ENCODE measurements at places on chromosomes 2 and 18.

DNA sequence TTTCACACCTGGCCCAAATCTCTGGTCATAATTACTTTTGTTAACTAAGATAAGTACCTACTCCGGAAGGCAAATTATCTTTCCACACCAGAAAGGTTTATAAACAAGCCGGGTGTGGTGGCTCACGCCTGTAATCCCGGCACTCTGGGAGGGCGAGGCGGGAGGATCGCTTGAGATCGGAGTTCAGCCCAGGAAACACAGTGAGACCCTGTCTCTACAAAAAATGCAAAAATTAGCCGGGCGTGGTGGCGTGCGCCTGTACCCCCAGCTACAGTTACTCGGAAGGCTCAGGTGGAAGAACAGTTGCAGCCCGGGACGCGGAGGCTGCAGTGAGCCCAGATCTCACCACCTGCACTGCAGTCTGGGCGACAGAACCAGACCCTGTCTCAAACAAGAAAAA, 2.1 kb downstream of the PUM2 start:
- DNase-seq, result no peak

- peak; percentile 39 for DNase-seq
Measured at GRCh38 chr2:85428343-85428881, 9.9 kb downstream of the SH2D6 start.

- DNase-seq, result peak; percentile 14
Measured at GRCh38 chr2:164498836-164499235, 122.4 kb downstream of the GRB14 start.

DNA sequence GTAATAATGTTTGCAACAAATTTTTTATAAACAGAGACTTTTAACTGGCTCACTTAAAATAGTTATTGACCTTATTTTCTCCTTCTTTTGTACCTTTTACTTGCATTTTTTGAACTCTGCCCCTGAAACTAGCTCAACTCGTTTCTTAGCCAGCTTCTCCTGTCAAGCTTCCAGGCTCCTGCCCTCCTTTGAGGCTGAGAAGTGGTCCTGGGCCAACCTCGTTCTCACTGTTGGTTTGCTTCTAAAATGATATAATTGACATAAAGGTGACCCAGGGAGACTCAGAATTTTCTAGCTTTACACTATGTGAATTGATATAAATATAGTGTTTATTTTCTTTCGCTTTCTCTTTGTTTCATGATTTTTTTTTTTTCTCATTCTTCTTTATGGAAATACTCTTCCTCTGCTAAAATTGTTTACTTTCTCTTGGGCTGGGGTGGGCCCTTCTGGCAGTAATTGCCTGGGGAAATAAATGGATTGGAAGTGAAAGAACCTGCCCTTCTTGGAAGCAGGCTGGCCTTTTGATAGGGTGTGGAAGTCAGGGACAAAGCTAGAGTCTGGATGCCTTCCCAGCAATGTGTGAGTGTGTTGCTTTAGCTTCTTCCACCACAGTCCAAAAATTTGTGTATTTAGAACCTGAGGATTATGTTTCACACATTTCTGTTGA, 30.7 kb downstream of the GPD2 start:
- no peak for DNase-seq

DNA sequence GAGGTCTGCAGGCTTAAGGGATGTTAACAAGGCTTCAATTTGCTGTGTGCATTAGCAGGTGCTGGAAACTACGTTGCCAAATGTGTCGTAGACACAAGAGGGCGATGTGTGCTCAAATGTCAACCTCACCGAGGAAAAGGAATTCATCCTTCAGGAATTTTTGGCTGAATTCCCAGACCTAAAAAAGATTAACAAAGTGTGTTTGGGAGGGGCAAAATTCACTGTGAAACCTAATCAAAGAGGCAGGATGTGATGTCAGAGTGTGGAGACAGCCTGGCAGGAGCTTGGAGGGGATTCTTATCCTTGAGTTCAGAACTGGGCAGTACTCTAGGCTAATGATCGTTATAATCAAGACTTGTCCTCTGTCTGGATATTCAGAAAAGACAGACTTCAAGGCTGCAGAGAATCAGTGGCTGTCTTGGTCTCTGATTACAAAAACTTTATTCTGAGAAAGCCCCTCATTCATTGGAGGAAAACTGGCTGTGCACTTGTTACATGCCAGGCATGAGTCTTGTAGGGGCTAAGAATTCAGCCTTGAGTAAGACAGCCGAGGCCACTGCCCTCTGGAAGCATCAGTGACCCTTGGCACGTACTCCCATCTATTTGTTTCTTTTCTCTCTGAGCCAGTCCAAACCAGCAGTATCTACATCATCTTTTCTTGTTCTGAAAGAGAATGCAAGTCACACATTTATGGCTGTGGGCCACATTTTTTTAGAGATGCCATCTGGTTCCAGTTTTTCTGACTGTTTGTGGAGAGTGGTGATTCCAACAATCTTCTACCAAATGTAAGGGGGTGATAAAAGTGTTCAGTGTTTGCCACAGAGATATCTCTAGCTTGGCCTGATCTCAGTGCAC, 18.7 kb upstream of the SCYGR1 start:
- DNase-seq, result peak; percentile 66

GRCh38 chr2:164697688-164698461, 76.6 kb upstream of the GRB14 start:
- DNase-seq, result peak; percentile 27

- no peak for DNase-seq
Measured at GRCh38 chr2:240912878-240913809, 7.0 kb downstream of the CROCC2 start.

DNA sequence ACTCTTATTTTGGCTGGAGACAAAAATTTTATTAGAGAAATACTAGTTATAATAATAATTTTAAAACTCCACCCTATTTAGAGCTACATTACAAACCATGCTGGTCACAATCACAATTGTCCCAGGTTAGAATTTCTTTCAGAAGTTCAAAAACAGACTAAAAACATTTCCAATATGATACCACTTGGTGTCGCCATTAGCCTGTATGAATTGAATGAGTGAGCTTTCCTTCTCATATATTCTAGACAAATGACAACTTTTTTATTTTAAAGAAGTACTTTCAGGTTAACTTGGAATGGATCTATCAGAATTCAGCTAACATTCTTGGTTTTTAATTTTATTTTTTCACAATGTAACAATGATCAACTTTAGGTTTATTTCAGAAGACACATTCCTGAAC, 48.0 kb downstream of the SERPINB8 start:
- peak; percentile 10 for DNase-seq

GRCh38 chr2:48189552-48190228, 283.4 kb upstream of the FBXO11 start:
- DNase-seq, result no peak

DNA sequence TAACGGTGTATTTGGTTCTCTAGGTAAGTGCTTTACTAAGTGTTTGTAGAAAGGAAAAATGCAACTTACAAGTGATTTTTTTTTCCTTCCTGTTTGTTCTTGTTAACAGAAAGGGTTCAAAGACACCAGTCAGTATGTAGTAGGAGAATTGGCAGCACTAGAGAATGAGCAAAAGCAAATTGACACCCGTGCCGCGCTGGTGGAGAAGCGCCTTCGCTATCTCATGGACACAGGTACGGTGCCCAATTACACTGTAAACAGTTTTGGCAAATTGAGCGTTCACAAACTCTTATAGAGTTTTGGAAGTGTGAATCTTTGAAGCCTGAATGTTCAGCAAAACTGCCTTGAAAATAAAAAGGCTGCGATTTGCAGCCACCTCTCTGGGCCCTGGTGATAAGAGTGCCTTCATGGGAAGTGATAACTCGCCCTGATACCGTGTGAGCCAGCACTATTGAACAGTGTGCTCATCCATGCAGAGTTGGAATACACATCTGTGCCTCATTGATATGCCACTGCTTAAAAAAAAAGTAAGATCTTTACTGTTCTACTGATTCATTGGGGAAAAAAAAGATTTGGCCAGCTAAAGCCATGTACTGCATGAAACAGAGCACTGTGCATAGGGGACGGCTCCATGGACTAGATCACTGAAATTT, 54.0 kb upstream of the OTX1 start:
- no peak for DNase-seq

DNA sequence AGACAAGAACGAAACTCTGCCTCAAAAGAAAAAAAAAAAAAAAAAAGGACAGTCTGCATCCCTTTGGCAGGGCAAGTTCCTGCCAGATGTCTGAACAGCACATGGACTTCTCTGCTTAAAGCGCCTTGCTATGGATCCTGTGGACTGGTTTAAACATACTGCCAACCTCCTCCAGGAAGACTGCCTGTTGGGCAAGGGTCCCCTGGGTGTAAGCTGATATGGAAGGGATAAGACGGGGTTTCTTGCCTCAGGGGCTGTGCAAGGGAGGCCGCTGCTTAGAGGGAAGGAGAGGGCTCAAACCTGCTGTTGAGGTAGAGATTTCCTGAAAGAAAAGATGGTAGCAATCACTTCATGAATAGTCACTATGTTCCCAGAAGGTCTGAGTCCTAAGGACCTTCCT, 22.2 kb downstream of the SKA1 start:
- DNase-seq, result no peak

- no peak for DNase-seq
Measured at GRCh38 chr18:57833441-57834101, 30.5 kb upstream of the ATP8B1 start.

DNA sequence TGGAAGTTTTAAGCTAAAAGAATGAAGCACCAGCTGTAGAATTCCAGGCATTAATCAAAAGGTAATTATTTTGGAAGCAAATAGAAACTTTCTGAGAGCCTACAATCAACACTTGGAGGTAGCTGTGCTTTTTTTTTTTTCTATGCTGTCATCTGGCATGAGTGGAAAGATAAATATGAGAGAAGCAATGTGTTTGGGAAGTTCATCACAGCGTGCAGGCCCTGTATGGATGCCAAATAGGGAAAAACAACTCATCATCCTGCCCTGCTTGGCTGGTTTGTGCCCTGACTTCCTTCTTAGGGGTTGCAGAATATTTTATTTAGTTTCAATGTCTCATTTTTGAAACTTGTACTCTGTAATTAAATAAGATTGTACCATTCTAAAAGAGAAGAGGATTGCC, 437.4 kb downstream of the PIK3C3 start:
- DNase-seq, result no peak

DNA sequence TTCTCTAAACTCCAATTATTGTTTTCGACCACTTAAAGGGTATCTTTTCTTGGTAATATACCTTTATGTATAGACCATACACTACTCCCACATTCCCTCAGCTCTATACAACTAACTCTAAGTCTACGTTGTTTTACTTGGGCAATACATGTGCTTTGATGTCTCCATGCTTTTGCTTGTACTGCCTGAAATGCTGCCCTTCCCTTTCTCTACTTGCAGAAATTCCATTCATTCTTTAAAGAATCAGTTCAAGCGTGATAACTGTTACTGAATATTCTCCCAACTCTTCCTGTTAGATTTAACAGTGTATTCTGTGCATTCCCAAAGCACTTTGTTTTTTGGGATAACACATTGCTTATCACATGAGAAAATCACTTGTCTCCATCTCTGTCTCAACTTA, 157.0 kb upstream of the AQP4 start:
- no peak for DNase-seq

DNA sequence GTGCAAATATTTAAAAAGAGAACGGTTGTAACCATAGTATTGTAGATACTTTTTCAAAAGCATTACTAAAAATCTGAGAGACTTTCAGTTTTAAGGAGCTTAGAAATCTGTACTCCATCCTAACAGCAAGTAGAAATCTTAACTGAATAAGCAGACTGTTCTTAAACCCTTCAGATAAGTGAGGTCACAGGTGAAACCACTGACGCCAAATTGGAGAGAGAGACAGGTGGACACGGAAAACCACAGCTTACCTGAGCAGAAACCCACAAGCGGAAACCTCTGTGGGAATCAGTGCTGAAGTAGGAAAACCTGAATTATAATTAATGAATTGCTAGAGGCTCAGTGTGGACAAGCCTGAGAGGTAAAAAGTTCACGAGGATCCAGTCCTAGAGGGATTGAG, 959.4 kb upstream of the CELF4 start:
- no peak for DNase-seq

DNA sequence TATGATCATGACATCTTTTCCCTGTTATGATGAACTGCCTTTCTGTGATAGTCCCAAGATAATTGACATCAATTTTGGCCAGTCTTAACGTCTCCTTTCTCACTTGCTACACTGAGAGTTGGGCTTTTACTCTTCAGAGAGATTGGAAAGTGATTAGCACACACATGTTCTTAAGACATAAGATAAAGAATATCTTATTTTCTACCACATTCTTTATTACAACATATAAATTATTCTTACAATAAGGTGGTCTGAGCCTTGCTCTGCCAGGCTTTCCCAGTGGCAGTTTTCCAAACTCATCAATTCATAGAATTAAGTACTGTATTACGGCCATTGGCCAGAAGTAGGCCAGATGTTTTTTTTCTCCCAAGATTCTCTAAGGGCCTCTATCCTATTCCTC, 5.7 kb upstream of the DSC3 start:
- DNase-seq, result no peak

- DNase-seq, result no peak
Measured at GRCh38 chr18:66066191-66066590, 315.4 kb downstream of the CDH7 start.

DNA sequence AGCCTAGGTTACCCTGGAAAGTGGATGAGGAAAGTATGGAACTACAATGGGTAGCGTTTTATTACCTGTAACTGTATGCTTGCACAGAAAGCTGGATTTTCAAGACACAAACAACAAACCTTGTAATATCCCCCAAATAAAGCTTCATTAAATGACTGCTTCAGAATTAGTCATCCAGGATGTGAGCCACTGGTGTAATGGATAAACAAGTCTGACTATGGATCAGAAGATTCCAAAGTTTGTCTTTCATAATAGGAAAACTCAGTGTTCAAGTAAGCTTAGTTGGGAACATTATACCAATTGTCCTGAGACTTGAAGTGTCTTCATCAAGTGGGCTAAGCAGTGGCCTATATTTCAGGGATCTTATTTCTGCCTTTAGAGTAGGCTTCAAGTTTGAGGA, 518.8 kb downstream of the LRP1B start:
- DNase-seq, result no peak

DNA sequence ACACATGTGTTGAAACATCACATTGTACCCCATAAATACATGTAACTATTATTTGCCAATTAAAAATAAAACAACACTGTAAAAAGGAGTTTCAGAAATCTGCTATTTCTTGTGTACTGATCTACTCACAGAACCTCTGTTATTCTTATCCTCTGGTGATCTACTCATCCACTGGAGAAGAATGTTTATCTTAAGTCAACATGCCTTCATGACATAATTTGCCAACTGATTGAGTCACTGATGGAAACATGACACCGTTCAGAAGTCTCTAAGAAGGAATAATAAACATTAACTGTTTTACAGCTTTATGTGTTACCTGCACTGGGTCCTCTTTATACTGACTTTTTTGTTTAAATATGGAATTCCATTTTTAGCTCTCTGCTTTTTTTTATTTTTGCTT, 555.2 kb downstream of the DCDC2C start:
- DNase-seq, result no peak

GRCh38 chr2:108271691-108272253, 16.9 kb upstream of the SULT1C2 start:
- no peak for DNase-seq
